Activated CD4-positive, alpha-beta T cell treated with anti-CD3 and anti-CD28 coated beads for 4 hours (primary cell): ENCODE measurements at places on chromosomes 11 and 22.

- DNase-seq = peak; percentile 14
Observed at GRCh38 chr11:33773404-33773986, 825 bp downstream of the FBXO3 start.

GRCh38 chr11:106989078-106989455 lies 29.2 kb downstream of the GUCY1A2 start:
- no peak for DNase-seq

DNA sequence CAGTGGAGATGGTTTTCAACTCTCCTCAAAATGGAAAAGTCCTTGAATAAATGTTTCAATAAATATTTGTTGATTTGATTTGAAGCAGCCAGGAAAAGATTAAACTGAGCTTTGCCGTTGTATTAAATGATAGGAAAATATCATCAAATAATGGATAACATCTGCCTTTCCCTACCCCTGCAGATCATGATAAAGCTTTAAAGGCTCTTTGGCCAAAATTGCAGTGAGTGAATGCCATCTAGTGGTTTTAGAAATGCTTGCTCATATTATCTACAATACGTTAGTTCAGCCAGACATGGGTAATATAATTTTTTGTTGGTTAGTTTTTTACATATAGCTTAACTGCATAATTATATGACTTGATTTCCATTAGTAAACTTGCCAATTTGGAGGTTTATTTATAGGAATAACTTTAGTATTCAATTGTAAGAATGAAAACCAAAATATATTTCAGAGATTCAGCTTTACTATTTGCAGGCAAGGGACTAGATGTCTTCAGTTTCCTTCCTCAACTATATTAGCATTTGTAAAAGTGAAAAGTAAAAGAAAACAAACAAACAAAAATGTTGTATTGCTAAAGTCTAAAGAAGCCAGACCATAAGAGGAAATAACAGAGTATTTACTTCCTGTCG lies 159.2 kb downstream of the MSANTD4 start:
- DNase-seq = no peak

- DNase-seq = no peak
Observed at GRCh38 chr11:93921695-93922468, 71.5 kb upstream of the VSTM5 start.

DNA sequence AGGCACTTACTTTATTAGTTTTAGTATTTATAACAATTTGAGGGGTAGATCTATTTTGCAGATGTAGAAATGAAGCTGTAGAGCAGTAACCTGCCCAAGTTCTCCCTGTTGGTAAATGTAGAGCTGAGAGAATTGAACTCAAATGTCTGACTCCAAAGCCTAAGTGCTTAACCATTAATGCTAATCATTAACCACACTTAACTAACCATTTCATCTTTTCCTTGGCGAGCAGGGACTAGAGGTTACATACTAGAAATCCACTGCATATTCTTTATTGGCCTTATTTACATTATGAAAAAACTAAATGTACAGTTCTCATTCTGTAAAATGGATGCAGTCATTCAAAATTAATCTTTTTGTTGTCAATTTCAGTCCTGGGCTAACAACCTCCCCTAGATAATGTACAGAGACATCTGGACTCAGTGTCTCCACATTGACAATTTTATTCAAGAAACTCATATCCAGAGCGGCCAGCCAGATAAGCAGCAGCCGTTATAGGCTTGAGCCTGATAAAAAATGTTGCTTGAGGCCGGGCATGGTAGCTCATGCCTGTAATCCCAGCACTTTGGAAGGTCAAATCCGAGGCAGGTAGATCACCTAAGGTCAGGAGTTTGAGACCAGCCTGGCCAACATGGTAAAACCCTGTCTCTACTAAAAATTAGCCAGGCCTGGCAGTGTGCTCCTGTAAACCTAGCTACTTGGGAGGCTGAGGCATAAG lies 76.7 kb upstream of the PICALM start:
- DNase-seq = no peak

DNA sequence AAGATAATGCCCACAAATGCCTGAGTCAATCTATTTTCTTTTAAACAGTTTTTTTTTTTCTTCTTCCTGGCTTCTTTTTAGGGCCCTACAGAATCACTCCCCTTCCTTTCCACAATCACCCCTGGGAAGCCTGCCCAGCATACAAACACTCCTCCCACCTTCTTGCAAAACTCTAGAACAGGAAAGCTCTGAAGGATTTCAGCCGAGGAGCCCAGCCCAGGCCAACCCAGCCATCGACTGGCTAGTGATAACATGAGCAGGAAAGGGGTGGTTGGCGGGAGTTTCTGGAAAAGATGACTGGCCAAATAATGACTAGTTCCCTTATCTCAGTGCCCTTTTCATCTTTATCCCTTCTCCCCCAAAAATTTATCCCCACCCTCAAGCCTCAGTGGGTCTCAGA lies 68.2 kb downstream of the USP35 start:
- no peak for DNase-seq
